Karpas-422 (cell line): ENCODE measurements at places on chromosomes 12 and 14.

DNA sequence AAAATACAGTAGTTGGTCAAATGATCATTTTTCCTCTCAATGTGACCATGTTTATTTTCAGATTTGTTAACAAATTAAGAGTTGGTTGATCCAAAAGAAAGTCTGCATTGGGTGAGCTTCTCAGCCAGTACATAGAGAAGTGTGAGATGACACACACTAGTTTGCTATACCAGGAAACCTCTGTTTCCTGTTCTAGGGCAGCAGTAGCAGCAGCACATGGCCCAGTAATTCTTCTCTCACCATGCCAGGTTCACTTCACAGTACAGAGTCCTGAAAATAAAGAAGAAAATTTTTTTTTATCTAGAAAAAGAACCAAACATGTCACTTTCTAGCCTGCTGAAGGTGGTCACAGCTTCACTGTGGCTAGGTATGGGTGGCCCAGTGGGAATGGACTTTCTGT is 250.2 kb upstream of the OR4E1 start:
- no peak for DNase-seq

GRCh38 chr14:90811641-90812040 is 4.6 kb downstream of the TTC7B start:
- no peak for DNase-seq

GRCh38 chr12:29505122-29505521 is 7.6 kb upstream of the OVCH1 start:
- DNase-seq: no peak

- no peak for DNase-seq
Measured at GRCh38 chr14:34135492-34135891, 184.6 kb upstream of the EGLN3 start.
